ENCODE measurements at places on chromosomes 11 and 22.
A peak's percentile ranks its signal among the peaks of the same experiment; 100 is the strongest.

DNA sequence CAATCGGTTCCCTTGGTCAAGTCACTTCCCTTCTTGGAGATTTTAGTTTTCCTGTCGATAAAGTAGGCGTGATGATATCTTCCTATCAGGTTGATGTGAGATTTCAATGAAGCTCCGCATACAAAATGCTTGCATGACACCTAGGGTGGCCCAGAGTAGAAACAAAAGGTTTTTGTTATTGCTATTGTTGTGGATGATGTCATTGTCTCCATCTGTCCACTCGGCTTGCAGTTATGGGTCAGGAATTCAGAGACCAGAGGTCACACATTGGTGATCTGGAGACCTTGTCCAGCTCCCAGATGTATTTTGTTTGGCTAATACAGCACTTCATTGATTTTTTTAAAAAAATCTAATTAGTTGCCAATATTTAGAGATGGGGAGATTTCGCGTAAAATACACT is 382.1 kb downstream of the MN1 start:
- DNase-seq, result no peak
- no peak overlapping the region for H3K27ac ChIP-seq
- no peaks in the 10 kb centered on the region for H3K27me3 ChIP-seq
- no peak overlapping the region for H3K4me3 ChIP-seq
- H3K4me1 ChIP-seq, result peaks cover 4% of the 10 kb centered on the region
- no peaks in the 10 kb centered on the region for H3K36me3 ChIP-seq

DNA sequence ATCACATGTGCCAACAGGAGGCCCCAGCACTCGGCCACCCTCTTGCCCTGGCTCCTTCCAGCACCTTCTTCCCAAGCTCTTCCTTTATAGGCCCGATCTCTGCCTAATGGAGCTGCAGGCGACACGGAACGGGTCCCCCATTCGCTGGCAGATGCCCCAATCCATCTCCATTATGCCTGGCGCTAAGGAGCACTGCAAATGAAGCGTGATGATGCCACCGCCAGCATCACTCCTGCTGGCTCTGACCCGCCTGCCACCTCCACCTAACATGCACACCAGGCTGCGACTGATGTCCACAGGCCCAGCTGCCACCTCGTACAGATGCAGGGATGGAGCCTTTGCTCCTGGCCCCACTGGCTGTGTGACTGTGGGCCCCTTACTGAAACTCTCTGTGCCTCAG is 33.5 kb downstream of the ELFN2 start:
- H3K27ac ChIP-seq, result no peak overlapping the region
- no peaks in the 10 kb centered on the region for H3K36me3 ChIP-seq
- H3K4me3 ChIP-seq, result no peak overlapping the region
- DNase-seq, result no peak
- no peaks in the 10 kb centered on the region for H3K27me3 ChIP-seq
- H3K4me1 ChIP-seq, result no peaks in the 10 kb centered on the region

- H3K4me3 ChIP-seq, result no peak overlapping the region
- no peak for DNase-seq
- H3K36me3 ChIP-seq, result no peaks in the 10 kb centered on the region
- H3K4me1 ChIP-seq, result peaks cover 2% of the 10 kb centered on the region
- no peak overlapping the region for H3K27ac ChIP-seq
- H3K27me3 ChIP-seq, result peaks cover 13% of the 10 kb centered on the region
Observed at GRCh38 chr11:85740481-85741400, 54.7 kb upstream of the CCDC89 start.

- no peak for DNase-seq
- H3K4me3 ChIP-seq, result no peak overlapping the region
- no peak overlapping the region for H3K27ac ChIP-seq
Observed at GRCh38 chr11:57815476-57815875, 53.9 kb downstream of the CTNND1 start.

- no peak for DNase-seq
- no peak overlapping the region for H3K4me3 ChIP-seq
- no peaks in the 10 kb centered on the region for H3K36me3 ChIP-seq
- no peak overlapping the region for H3K27ac ChIP-seq
- no peaks in the 10 kb centered on the region for H3K27me3 ChIP-seq
- H3K4me1 ChIP-seq, result peaks cover 4% of the 10 kb centered on the region
Observed at GRCh38 chr22:28106617-28107016, 187.6 kb upstream of the PITPNB start.

GRCh38 chr22:33677536-33677935 is 242.7 kb downstream of the LARGE1 start:
- no peak overlapping the region for H3K27ac ChIP-seq
- no peak overlapping the region for H3K4me3 ChIP-seq
- no peaks in the 10 kb centered on the region for H3K27me3 ChIP-seq
- no peaks in the 10 kb centered on the region for H3K4me1 ChIP-seq
- H3K36me3 ChIP-seq, result no peaks in the 10 kb centered on the region
- DNase-seq, result no peak

DNA sequence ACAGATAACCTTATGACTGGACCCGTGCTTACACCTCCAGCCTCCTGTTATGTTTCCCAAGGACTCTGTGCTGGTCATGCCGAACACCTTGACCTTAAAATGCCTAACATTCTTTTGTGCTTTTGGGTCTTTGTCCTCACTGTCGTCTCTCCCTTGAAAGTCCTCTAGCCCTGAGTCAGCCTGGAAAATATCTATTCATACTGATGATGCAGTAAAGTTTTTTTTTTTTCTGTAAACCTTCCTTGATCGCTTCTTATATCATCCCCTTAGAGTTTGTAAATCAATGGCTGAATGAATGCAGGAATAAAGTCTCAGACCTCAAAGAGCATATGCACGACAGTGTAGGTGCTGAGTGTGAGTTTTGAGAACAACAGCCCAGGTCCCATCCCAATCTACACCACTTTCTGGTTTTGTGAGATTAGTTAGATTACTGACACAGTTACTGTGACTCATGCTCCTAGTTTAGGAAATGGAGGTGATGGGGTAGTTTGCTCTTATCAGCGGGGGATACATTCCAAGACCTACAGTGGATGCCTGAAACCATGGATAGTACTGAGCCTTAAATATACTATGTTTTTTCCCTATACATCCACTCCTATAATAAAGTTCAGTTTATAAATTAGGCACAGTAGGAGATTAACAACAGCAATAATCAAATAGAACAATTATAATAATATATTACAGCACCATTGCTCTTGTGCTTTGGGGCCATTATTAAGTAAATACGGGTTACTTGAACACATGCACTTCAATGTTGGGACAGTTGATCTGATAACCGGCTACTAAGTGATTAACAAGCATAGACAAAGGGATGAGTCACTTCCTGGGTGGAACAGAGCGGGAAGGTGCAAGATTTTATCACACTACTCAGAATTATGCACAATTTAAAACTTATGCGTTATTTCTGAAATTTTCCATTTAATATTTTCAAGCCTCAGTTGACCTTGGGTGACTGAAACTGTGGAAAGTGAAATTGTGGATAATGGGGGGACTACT is 8.6 kb downstream of the TCN1 start:
- no peaks in the 10 kb centered on the region for H3K4me1 ChIP-seq
- no peaks in the 10 kb centered on the region for H3K36me3 ChIP-seq
- no peaks in the 10 kb centered on the region for H3K27me3 ChIP-seq
- peak; percentile 50 for DNase-seq

GRCh38 chr11:60872961-60873524 is 5.7 kb downstream of the ZP1 start:
- H3K27me3 ChIP-seq, result no peaks in the 10 kb centered on the region
- H3K36me3 ChIP-seq, result peaks cover 8% of the 10 kb centered on the region
- DNase-seq, result peak; percentile 80
- H3K27ac ChIP-seq, result no peak overlapping the region
- H3K4me3 ChIP-seq, result no peak overlapping the region
- no peaks in the 10 kb centered on the region for H3K4me1 ChIP-seq

DNA sequence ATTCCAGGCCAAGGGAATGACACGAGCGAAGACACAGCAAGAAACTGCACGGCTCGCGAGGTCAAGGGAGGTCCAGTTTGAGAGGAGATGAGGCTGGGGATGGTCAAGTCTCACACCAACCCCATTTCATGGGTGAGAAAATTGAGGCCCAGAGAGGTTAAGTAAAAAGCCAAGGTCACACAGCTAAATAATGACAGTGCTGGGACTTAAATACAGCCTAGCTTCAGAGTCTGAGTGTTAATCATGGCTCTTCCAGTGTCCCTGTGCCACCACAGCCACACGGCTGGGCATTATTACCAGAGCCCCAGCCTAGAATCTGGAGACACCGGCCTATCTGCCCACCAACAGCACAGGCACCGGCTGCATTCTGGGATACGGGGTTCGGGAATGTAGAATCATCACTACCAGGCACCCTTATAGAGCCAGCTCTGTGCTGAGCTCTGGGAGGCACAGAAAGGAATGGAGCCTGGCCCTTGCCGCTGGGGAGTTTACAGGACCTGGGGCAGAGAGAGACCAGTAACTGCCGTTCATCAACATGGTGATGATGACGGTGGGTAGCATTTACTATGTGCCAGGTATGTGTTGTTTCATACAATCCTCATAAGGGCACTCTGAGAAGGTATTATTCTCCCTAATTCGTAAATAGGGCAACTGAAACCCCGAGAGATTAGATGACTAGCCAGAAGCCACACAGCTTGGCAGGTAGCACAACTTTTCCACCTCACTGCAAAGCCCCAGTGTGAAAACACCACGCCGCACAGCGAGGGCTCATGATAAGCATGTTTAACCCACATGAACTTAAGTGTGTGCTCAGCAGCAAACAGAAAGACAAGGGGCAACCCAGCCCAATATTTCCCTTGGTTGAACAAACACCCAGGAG is 51.8 kb downstream of the CD6 start:
- H3K4me3 ChIP-seq, result no peak overlapping the region
- H3K27ac ChIP-seq, result no peak overlapping the region
- H3K4me1 ChIP-seq, result no peaks in the 10 kb centered on the region
- H3K36me3 ChIP-seq, result no peaks in the 10 kb centered on the region
- H3K27me3 ChIP-seq, result peaks cover 57% of the 10 kb centered on the region
- DNase-seq, result no peak

- no peak for DNase-seq
- no peak within 1 kb of the TSS for H3K4me3 ChIP-seq
- no peaks in the 10 kb centered on the region for H3K27me3 ChIP-seq
- peaks cover 3% of the 10 kb centered on the region for H3K4me1 ChIP-seq
- no peak within 1 kb of the TSS for H3K27ac ChIP-seq
Observed at GRCh38 chr22:37109242-37109917, at the start of gene TMPRSS6. TSS of gene TMPRSS6 (minus strand) at chr22:37109713. CDS start at chr22:37103417, 6,296 bp downstream.

GRCh38 chr11:74449369-74449931 is 17.9 kb downstream of the KCNE3 start:
- H3K27ac ChIP-seq, result no peak overlapping the region
- DNase-seq, result peak; percentile 69
- no peak overlapping the region for H3K4me3 ChIP-seq
- no peaks in the 10 kb centered on the region for H3K36me3 ChIP-seq

- DNase-seq, result no peak
- no peaks in the 10 kb centered on the region for H3K27me3 ChIP-seq
- H3K27ac ChIP-seq, result no peak overlapping the region
- no peak overlapping the region for H3K4me3 ChIP-seq
Observed at GRCh38 chr22:43127166-43127908, 15.9 kb downstream of the MCAT start.

- H3K27me3 ChIP-seq, result peaks cover 11% of the 10 kb centered on the region
- H3K4me1 ChIP-seq, result peaks cover 3% of the 10 kb centered on the region
- no peak overlapping the region for H3K4me3 ChIP-seq
- peak overlapping the region; percentile 46 for H3K27ac ChIP-seq
- H3K36me3 ChIP-seq, result no peaks in the 10 kb centered on the region
- peak; percentile 68 for DNase-seq
Observed at GRCh38 chr22:44341431-44342346, 28.9 kb upstream of the SHISAL1 start.

DNA sequence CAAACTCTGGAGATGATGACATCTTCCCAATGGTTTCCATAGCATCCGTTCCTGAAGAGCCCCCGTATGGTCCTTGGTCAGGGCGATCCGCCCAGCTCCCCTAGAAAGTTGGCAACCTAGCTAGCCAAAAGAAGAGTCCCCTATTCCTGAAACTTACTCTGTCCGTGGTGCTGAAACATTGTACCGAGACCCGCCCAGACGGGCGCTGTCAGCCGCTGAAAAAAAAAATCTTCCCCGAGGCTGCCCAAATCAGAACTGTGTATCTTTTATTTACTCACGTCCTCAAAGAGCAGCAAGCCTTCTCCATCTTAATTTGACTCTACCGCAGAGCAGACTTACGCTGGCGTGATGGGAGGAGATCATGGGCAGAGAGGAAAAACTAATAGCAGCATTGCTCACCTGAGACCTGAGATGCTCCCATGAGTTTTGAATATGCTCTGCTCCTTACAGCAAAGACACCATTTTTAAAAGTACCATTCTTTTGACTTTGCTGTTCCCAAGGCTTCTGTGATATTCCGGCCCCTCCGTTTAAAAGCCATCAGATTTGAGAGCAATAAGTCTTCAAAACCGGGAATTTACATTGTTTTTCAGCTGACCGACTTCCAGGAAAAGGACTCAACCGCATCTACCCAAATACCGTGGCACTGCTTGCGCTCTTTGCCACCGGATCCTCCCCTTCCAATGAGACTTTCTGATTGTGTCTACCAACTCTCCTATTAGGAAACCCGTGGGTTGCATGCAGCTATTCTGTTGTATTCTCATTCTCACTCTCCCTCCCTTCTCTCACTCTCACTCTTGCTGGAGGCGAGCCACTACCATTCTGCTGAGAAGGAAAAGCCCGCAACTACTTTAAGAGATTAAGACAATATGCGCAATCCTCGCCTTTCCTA is at the start of gene SLC17A6:
Gene SLC17A6 (plus strand): TSS at position 786 of the 890 bp plus-strand sequence. CDS start 153 bp downstream, outside the sequence.
- peak; percentile 85 for DNase-seq
- H3K4me3 ChIP-seq, result peak within 1 kb of the TSS; percentile 5
- no peaks in the 10 kb centered on the region for H3K36me3 ChIP-seq
- H3K27ac ChIP-seq, result no peak within 1 kb of the TSS
- no peaks in the 10 kb centered on the region for H3K4me1 ChIP-seq
- peaks cover 58% of the 10 kb centered on the region for H3K27me3 ChIP-seq

DNA sequence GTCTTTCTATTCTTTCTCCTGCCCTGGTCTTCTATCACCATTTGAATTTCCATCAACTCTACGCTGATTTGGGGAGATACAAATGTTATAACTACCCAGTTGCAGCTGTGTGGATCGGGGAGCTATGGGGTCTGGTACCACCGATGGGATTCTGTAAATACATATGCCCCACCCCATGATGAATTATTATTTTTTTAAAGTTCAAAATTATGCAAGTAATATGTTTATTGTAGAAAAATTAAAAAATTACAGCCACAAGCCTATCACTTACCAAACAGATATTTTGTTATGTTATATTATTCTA is 52.4 kb upstream of the CLMP start:
- peaks cover 12% of the 10 kb centered on the region for H3K4me1 ChIP-seq
- H3K27ac ChIP-seq, result no peak overlapping the region
- DNase-seq, result no peak
- no peak overlapping the region for H3K4me3 ChIP-seq

- no peaks in the 10 kb centered on the region for H3K36me3 ChIP-seq
- no peak for DNase-seq
- no peak overlapping the region for H3K27ac ChIP-seq
- H3K4me1 ChIP-seq, result peaks cover 18% of the 10 kb centered on the region
- no peak overlapping the region for H3K4me3 ChIP-seq
Observed at GRCh38 chr22:46777609-46777970, 15.1 kb downstream of the TBC1D22A start.
